Right forelimb (tissue), 1 donor: ENCODE measurements at places on chromosomes 7 and 10.

- no peak for DNase-seq
Measured at GRCh38 chr10:28046579-28046978, 47.7 kb upstream of the ODAD2 start.

DNA sequence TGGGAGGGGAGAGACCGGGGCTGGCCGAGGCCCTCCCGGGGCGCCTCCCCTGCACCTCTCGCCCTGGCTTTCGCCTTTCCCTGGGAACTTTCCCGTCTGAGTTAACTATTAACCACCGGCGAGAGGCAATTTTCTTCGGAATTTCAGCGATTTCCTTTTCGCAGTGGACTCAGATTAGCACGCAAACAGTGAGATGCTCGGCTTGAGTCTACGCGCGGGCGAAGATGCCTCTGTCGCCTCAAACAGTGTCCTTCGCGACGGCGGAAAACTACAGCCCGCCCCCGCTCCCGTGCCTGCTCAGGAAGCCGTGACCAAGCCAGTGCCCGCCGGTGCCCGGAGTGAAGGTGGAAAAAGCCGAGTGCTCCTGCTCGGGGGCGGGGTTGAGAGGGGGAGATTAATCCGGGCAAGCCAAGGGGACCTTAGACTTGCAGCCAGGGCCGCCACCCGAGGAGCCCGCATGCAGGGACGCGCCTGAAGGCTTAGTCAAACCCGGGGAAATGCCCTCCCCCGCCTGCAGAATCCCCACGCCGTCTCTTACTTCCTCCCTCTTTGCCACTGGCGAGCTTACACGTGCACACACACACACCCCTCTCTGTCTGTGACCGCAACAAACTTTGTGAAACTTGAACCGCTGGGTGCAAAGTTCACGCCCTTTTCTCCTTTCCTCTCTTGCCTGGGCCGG is 14.5 kb upstream of the PAX2 start:
- no peak for DNase-seq

- no peak for DNase-seq
Measured at GRCh38 chr10:119703903-119704508, 21.8 kb upstream of the INPP5F start.

GRCh38 chr10:16001581-16001980 is 141.3 kb upstream of the MINDY3 start:
- no peak for DNase-seq
